ENCODE measurements at places on chromosomes 7 and 10.
A peak's percentile ranks its signal among the peaks of the same experiment; 100 is the strongest.

DNA sequence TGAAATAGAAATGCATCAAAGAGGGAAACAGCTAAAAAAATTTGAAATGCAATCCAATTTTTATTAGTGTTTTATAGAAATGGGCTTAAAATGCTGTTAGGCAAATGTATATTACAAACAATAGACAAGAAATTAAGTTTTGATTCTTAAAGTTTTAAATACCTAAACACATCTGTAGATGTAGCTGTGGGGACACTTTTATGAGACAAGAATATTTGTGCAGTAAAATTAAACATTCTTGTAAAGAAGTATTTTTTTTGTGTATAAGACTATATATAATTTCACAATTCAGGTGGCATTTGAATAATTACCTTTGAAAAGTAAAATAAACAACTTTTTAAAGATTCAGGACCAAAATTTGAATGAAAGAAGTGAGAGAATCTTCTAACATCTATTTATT, 1015.9 kb downstream of the REEP3 start:
- DNase-seq: no peak
- no peaks in the 10 kb centered on the region for H3K4me1 ChIP-seq
- no peaks in the 10 kb centered on the region for H3K27me3 ChIP-seq
- no peaks in the 10 kb centered on the region for H3K36me3 ChIP-seq
- no peak overlapping the region for H3K27ac ChIP-seq

GRCh38 chr7:95690367-95690947, 81.9 kb upstream of the DYNC1I1 start:
- H3K27ac ChIP-seq: no peak overlapping the region
- H3K27me3 ChIP-seq: no peaks in the 10 kb centered on the region
- H3K36me3 ChIP-seq: no peaks in the 10 kb centered on the region
- H3K4me3 ChIP-seq: no peak overlapping the region
- no peaks in the 10 kb centered on the region for H3K4me1 ChIP-seq

GRCh38 chr10:58963723-58964124, 212.7 kb upstream of the PHYHIPL start:
- no peaks in the 10 kb centered on the region for H3K4me1 ChIP-seq
- H3K36me3 ChIP-seq: no peaks in the 10 kb centered on the region
- no peak overlapping the region for H3K27ac ChIP-seq
- no peaks in the 10 kb centered on the region for H3K27me3 ChIP-seq

DNA sequence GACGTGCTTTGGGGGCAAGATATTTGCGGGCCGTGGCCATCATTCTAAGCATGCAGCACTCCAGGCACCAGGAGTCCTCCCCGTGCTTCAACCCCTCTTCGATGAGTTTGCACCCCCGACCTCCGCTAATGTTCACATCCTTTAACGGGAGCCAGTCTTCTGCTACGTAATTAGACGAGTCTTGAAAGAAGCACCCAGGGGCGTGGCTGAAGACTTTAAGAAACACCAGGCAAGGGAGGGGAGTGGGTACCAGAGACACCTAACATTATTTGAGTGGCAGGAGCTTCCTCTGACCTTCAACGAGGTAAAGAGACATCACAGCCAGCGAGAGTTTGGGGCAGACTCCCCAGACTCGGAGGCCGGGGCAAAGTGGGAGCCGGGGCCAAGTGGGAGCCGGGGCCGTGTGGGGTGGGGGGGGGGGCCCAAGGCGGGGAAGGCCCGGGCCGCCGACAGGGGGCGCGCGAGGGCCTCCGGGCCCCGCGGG, 31.1 kb upstream of the TOMM7 start:
- peaks cover 7% of the 10 kb centered on the region for H3K36me3 ChIP-seq
- H3K27ac ChIP-seq: peak overlapping the region; percentile 80
- peaks cover 24% of the 10 kb centered on the region for H3K4me1 ChIP-seq
- H3K27me3 ChIP-seq: peaks cover 2% of the 10 kb centered on the region

- no peak overlapping the region for H3K27ac ChIP-seq
- no peaks in the 10 kb centered on the region for H3K36me3 ChIP-seq
- no peak overlapping the region for H3K4me3 ChIP-seq
- no peak for DNase-seq
These were observed 227.7 kb downstream of the MAD1L1 start for GRCh38 chr7:2004841-2005725.

- no peak for DNase-seq
- no peak overlapping the region for H3K27ac ChIP-seq
- H3K4me3 ChIP-seq: no peak overlapping the region
- no peaks in the 10 kb centered on the region for H3K4me1 ChIP-seq
- no peaks in the 10 kb centered on the region for H3K36me3 ChIP-seq
These were observed 219.7 kb downstream of the EBF3 start for GRCh38 chr10:129744134-129745111.

DNA sequence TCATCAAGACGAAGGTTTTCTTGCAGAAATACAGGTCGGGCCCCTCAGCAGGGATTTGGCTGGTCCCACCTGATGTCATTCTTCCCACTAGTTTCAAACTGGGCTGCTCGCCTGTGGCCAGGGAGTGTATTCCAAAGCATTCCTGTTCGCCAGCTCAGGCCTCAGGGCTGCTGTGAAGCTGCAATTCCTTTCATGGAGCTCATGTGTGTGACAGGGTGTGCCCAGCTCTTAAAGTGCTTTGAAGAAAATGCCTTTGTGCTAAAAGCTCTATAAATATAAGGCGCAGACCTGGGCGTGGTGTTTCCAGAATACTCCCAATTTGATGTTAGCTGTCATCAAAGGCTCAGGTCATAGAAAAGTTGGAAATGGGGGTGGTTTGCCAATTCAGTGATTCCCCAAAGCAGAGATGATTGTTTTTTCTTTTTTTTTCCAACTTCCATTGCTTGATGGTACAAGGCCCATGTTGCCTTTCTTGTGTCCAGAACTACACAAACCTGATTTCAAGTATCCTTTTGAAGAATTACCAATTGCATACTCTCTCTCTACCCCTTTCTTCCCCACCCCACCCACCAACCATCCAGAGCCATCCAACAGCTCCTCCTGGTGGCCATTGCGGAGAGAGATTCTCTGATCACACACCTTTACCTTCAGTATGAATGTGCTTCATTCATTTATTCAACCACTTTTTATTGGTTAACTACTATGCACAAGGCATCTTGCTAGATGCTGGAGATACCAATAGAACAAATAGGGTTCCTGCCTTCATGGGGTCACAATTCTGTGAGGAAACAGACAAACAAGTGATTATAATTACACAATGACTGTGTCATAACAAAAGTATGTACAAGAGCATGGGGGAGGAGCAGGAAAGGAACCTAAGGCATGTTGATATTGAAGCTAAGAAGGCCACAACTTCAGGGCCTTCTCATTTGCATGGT, 297.3 kb upstream of the LYZL1 start:
- H3K27me3 ChIP-seq: no peaks in the 10 kb centered on the region
- peak; percentile 28 for DNase-seq

DNA sequence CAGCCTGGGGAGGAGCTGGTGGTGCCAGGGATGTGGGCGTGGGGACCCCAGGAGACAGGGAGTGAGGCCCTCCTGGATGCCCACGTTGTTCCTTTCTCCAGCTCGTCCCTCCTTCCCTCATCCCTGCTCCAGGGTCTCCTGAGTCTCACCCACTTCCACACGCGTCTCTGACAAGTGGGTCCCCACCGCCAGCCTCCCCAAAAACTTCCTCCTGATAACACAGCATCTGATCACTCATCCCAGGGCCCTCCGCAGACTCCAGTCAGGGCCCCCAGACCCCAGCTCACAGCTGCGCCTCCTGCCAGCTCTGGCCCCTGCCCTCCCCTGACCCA, 60.6 kb upstream of the INPP5A start:
- no peaks in the 10 kb centered on the region for H3K27me3 ChIP-seq
- no peak for DNase-seq
- no peak overlapping the region for H3K4me3 ChIP-seq
- no peaks in the 10 kb centered on the region for H3K36me3 ChIP-seq
- H3K27ac ChIP-seq: no peak overlapping the region

DNA sequence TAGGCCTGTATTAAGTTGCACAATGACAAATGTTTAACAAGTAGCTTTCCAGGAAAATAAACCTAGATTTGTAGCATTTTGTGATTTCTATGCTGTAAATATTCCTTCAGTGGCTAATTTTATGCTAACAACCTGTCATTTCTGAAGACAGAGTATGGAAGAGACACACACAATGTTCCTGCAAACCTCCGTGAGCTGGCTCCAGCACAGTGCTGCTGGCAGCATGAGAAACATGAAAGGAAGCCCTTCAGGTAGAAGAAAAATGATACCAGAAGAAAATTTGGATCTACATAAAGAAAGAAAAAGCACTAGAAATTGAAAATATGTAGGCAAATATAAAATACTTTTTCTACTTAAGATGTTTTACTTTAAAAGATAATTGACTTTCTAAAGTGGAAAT, 69.5 kb upstream of the CTTNBP2 start:
- H3K36me3 ChIP-seq: no peaks in the 10 kb centered on the region
- H3K4me1 ChIP-seq: no peaks in the 10 kb centered on the region
- H3K27ac ChIP-seq: no peak overlapping the region
- no peaks in the 10 kb centered on the region for H3K27me3 ChIP-seq

DNA sequence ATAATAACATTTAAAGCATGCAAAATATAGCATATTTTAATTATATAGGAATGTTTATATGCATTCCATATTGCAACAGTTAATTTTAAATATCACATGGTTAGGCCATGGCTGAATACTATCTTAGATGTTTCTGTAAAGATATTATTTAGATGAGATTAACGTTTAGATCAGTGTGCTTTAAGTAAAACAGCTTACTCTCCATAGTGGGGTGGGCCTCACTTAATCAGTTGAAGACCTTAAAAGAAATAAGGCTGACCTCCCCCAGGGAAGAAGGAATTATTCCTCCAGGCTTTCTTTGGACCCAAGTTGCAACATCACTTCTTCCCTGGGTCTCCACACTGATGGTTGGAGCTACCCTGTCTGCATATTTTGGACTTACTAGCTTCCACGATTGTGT, 1246.5 kb downstream of the TYW1 start:
- DNase-seq: no peak
- no peaks in the 10 kb centered on the region for H3K36me3 ChIP-seq
- H3K27me3 ChIP-seq: no peaks in the 10 kb centered on the region

GRCh38 chr10:98589691-98590090, 143.0 kb upstream of the HPS1 start:
- H3K36me3 ChIP-seq: no peaks in the 10 kb centered on the region
- no peaks in the 10 kb centered on the region for H3K27me3 ChIP-seq
- H3K4me1 ChIP-seq: no peaks in the 10 kb centered on the region
- no peak overlapping the region for H3K4me3 ChIP-seq
- no peak overlapping the region for H3K27ac ChIP-seq

GRCh38 chr7:156073366-156074052, 261.2 kb upstream of the SHH start:
- DNase-seq: no peak
- no peaks in the 10 kb centered on the region for H3K36me3 ChIP-seq
- no peaks in the 10 kb centered on the region for H3K4me1 ChIP-seq
- H3K27ac ChIP-seq: no peak overlapping the region
